ENCODE measurements at places on chromosomes 11 and 22.

- DNase-seq: no peak
These were observed 9.6 kb downstream of the FAM181B start for GRCh38 chr11:82724026-82724425.

DNA sequence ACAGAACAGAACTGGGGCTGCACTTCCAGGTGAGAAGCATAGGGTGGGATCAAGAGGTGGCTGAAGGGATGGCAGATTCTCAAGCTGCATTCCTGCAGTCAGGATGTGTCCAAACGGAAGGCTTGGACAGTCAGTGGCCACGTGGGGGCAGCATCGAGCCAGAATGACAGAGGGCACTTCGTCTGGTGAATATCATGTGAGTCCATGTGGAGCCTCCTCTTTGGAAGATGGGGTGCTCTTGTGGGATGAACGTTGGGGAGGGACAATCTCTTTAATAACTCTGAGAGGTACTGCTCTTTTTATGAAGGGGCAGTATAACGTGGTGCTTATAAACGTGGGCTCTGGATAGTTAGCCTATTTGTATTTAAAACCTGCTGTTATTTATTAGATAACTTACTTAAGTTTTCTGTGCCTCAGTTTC, 154.9 kb upstream of the NAV2 start:
- peak; percentile 73 for DNase-seq

DNA sequence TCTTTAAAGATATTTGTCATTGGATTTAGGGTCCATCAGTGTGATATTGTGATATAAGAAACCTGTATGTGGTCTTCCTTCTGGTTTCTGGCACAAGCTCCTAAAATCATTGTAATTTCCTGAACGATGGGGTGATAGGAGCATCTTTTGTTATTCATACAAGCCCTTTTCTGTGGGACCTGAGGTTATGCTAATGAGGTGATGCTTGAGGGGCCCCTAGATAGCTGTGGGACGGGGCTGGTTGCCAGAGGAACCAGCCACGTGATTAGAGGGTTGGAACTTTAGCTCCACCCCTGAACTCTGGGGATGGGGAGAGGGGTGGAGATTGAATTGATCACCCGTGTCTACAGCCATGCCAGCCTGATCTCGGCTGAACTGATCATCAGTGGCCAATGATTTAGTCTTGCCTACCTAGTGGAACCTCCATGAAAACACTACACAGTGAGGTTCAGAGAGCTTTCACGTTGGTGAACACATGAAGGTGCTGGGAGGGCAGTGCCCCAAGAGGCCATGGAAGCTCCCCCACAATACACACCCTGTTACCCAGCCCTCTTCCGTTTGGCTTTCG, 62.8 kb downstream of the BCR start:
- peak; percentile 90 for DNase-seq

- DNase-seq: peak; percentile 47
These were observed 53.9 kb upstream of the CEP126 start for GRCh38 chr11:101860696-101861427.

DNA sequence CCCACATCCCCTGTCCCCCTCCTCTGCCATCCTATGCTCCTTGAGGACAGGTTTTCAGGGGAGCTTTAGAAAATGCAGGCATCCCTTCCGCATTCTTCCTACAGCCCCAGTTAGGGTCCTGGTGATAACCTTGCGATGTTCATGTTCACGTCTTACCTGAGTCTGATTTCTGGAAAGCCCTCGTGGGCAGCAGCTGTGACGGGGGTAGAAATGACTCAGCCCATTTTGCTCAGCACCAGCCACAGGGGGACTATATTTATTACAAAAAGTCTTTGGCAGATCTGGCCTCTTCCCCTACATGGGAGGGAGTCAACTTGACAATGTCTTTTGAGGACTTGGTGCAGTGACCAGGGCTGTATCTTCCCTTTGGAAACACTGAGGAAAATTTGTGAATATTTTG, 12.3 kb downstream of the PKNOX2 start:
- DNase-seq: no peak

- DNase-seq: no peak
These were observed 309.5 kb downstream of the C11orf87 start for GRCh38 chr11:109731451-109731850.

GRCh38 chr11:67303835-67304411, 593 bp downstream of the SSH3 start:
- no peak for DNase-seq

DNA sequence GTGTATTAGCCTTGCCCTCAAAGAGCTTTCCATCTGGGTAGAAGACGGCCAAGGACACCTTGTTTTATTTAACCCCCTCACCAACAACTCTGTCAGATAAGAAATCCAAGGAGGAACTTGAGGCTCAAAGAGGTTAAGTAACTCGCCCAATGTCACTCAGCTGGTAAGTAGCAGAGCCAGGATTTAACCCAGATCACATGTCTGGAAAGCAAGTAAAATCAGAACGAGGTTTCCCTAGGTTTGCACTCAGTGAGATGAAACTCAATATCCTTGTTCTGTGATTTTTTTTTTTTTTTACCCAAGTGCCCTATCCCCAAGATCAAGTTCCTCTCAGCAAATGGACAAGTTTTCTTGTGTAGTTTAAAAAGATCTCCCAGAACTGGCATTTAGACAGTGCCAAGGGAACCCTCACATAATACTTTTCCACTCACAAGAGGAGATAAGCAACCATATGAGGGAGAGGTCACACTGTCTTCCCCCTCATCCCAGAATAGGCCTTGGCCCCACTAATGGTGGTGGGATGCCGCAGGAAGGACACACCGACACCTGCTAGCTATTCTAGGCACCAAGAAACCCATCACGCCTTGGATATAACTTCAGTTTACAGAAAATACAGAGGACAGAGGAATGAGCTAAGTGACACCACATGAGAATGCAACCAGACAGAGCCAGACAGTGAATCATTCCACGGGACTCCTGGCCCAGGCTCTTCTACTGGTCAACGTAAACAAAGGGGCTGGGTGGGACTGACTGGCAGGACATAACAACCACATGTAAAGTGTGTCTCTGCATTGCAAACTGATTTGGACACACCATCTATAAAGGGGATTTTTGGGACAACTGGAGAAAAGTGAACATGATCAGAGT, 8.6 kb upstream of the ARAP1 start:
- no peak for DNase-seq

DNA sequence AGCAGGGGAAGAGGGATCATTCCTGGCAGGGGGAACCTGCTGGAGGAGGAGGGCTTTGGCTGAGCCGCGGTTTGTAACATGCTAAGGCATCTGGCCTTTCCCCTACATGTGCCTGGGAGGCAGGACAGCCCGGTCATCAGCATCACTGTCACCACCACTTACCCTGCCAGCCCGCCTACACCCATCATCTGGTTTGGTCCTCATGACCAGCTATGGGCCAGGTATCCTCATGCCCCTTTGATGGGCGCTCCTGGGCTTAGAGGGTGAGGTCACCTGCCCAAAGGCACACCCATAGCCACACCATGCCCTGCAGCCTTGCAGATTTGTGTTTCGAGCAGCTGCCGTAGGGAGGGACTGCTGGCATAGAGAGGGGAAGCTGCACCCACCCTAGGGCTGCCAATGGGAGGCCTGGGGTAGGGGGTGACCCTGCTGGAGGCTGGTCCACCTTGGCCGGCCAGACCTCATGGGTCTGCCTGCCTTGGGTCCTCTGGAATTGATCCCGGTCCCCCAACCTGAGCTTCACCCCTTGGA, 2.6 kb downstream of the MRGPRF start:
- DNase-seq: no peak

DNA sequence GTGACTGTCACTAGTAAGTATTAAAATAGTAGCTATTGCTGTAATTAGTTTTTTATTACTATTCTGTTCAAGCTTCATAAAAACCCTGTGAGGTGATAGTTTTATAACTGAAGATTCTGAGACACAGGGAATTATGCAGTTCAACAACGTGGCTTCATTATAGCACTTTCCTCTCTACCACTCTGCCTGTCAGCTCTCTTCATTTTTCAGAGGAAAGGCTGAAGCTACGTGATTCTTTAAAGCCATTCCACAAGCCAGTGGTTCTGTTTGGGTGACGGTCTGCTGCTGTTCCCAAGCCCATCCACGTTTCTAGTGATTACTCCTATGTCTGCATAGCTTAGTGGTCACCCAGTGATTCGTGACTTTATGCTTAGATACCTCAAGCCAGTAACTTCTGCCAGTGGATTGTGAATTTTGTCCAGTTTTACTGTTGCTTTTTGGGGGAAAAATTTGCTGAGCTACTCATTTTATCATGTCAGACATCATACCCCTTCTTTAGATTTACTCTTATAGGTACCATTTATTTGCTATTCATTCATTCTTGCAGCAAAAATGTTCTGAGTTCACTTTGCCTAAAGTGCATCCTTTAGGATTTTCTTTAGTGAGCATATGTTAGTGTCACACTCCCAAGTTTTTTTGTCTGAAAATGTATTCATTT, 59.8 kb downstream of the UVRAG start:
- DNase-seq: no peak

DNA sequence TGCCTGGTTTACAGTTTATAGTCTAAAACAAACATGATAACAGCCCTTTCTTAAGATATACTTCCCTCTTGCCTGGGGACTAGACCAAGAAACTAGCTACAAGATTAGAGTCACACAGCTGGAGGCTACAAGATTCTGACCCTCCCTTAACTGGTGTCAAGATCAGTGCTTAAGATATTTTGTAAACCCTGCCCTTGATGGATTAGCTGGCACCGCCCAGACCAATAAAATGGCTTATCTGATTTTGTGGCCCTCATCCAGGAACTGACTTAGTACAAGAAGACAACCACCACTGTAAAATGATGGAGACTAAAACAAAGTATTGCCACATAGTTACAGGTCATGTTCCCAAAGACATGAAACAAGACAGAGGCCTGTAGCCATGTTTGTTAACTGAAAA, 53.4 kb downstream of the FAM181B start:
- peak; percentile 16 for DNase-seq

DNA sequence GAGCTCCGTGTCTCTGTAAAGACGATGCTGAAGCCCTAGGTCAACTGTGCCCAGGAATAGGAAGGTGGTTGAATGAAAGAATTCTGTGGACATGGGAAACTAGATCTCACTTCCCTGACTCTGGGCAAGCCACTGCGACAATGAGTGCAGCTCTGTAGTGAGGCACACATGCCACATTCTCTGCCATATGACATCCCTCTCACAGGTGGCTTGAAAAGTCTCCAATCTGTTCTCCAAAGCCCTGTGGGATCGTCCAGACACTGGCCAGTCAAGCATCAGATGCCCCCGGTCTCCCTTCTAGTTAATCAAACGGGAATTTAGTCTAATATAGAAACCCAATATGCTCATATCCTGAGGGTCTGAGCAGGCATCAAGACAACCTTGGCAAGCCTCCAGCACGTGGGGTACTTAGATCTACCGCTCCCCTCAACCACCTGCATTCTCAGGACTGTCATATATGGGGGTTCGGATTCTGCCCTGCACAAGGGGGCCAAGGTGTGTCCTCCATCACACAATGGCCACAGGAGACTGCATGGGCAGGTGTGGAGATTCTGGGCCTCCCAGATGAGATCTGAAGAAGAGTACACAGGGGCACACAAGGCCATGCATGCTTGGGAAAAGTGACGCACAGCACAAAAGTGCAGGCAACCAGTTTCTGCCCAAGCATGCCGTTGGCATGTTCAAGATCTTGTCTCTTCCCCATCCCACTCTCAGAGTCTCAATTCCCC, 11.9 kb downstream of the DKK3 start:
- DNase-seq: no peak

DNA sequence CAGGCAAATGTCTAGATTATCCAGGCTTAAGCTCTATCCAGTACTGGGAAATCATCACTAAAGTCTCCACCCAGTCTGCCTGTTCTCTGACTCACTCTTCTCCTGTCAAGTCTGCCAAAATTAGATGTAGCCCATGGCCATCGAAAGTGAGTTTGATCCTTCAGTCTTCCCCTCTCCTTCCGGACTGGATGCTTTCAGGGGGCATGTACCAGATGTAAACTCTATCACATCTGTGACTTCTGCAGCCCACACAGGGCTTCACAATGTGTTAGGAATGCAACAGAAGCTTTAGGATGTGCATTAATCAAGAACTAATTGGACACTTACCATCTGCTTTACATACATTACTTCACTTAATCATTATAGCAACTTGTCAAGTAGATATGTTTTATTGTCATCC, 12.3 kb downstream of the ME3 start:
- no peak for DNase-seq

GRCh38 chr11:45839204-45839603, 8.1 kb upstream of the CRY2 start:
- no peak for DNase-seq

- peak; percentile 32 for DNase-seq
These were observed 29.8 kb upstream of the CREB3L1 start for GRCh38 chr11:46247659-46248058.
